Cerebellar nuclear complex (tissue), 1 donor: ENCODE measurements at places on chromosomes 12 and 14.

GRCh38 chr14:104353921-104354701 is 215.7 kb downstream of the KIF26A start:
- no peak for DNase-seq

DNA sequence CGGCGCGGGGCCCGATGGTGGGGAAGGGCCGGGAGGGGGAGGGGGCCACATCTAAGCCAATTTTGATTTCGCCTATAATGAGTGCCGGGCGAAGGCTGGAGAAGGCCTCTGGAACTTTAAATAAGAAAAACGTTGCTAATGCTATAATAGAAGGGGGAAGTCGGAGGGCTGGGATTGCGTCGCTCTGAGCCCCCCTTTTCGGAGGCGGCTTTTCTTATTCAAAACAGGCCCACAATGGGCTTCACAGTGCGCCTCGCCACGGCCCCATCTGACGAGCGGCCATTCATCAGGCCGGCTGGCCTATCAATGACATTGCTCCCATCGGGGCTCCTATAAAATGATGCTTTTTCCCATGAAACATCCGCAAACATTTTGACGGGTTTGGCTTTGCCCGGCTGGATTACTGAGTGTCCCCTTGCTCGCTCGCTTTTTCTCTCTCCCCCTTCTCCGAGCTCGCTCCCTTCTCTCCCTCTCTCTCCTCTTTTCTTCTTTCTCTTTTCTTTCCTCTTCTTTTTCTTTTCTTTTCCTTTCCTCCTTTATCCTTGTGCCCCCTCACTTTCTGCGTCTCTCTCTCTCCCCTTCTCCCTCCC is at the start of gene RFX4:
RFX4 (plus strand) TSS at position 364 of the 590 bp plus-strand sequence. CDS start 317 bp downstream, outside the sequence.
- DNase-seq: no peak

- no peak for DNase-seq
These were observed 103.4 kb downstream of the EFCAB11 start for GRCh38 chr14:89851106-89851505.

GRCh38 chr12:52879394-52880351 is 25.2 kb downstream of the KRT8 start:
- no peak for DNase-seq

DNA sequence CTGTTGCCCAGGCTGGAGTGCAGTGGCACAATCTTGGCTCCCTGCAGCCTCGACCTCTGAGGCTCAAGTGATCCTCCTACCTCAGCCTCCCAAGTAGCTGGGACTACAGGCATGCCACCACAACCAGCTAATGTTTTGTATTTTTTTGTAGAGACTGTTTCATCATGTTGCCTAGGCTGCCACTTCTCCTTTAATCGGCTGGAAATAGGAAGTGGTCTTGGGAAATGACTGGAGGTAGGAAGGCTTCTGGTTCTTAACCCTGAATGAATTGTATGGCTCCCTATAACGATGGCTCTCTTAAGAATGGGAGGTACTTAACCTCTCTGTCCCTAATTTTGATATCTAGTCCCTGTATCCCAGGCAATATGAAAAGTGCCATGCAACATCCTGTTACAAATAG is 113.9 kb upstream of the USP15 start:
- no peak for DNase-seq

DNA sequence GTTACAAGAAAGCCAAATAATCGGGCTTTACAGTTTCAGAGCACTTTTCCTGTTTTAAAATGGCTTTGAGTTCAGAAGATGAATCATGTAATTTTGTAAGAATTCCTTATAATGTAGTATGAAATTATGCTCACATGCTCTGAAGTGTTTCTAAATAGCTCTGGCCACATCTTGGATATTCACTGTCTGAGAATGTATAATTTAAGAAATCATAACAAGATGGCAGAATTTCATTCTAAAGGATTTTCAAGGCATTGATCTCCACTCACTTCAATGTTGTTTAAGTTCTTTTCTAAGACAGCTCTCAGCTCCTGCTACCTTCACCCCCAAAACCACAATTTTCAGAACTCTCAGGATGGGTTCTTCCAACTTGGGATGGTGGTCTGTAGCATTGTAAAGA is 180.1 kb downstream of the DACT1 start:
- DNase-seq: no peak
